ENCODE measurements at places on chromosomes 5 and 9. TPM values are rescaled to one million over a fixed set of nuclear protein-coding genes. Genes with fewer than 3 reads are reported as not detected.
A peak's percentile ranks its signal among the peaks of the same experiment; 100 is the strongest.

CCDC183 gene
- total RNA-seq: 1.2 TPM

GRCh38 chr5:177133853-177134696 lies 502 bp downstream of the NSD1 start:
- no peaks in the 10 kb centered on the region for H3K27me3 ChIP-seq
- H3K4me3 ChIP-seq: peak overlapping the region; percentile 76
- DNase-seq: peak; percentile 46
- H3K36me3 ChIP-seq: no peaks in the 10 kb centered on the region
- H3K4me1 ChIP-seq: peaks cover 57% of the 10 kb centered on the region

DNA sequence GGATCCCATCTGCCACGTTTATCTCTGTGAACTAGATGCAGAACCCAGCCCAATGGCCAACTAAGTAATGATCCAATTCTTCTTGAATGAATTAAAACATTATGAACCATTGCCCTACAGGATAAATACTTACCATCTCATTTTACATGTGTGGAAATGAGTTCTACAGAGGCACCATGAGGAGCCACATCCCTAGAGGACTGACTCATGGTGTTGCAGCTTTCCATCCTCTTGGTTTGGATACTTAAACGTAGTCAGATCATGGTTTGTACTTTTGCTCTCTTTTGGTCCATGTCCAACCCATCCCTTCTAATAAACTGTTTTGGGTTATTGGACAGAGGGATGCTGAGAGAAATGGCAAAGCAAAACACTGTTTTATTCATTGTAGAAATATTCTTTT lies 484.8 kb downstream of the EBF1 start:
- H3K27ac ChIP-seq: no peak overlapping the region
- H3K36me3 ChIP-seq: no peaks in the 10 kb centered on the region
- no peaks in the 10 kb centered on the region for H3K27me3 ChIP-seq
- H3K4me1 ChIP-seq: peaks cover 22% of the 10 kb centered on the region
- no peak for DNase-seq

DNA sequence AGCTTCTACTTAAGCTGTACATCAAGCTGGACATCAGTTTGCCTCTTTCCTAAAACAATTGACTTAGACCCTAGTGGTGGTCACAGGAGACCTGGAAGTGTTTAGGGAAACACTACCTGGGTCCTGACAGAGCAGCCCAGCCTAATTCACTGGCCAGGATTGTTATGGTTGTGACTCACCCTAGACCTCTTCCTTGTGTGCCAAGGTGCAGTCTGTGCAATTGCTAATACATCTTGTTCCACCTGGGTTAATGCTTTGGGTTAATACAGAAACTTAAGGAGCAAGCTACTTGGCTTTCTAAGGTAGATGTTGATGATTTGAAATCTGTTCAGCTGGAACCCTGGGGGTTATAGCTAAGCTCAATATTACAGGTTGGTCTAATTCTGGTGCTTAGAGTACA lies 48.7 kb upstream of the SLC46A2 start:
- no peaks in the 10 kb centered on the region for H3K4me1 ChIP-seq
- no peaks in the 10 kb centered on the region for H3K36me3 ChIP-seq
- no peak overlapping the region for H3K27ac ChIP-seq
- H3K27me3 ChIP-seq: peaks cover 8% of the 10 kb centered on the region
- DNase-seq: no peak

- no peak overlapping the region for H3K4me3 ChIP-seq
- H3K27ac ChIP-seq: no peak overlapping the region
- no peaks in the 10 kb centered on the region for H3K27me3 ChIP-seq
- DNase-seq: no peak
- peaks cover 9% of the 10 kb centered on the region for H3K36me3 ChIP-seq
Measured at GRCh38 chr5:175712313-175712680, 54.4 kb downstream of the HRH2 start.
